KBM-7 (cell line): ENCODE measurements at places on chromosomes 2 and 18.

DNA sequence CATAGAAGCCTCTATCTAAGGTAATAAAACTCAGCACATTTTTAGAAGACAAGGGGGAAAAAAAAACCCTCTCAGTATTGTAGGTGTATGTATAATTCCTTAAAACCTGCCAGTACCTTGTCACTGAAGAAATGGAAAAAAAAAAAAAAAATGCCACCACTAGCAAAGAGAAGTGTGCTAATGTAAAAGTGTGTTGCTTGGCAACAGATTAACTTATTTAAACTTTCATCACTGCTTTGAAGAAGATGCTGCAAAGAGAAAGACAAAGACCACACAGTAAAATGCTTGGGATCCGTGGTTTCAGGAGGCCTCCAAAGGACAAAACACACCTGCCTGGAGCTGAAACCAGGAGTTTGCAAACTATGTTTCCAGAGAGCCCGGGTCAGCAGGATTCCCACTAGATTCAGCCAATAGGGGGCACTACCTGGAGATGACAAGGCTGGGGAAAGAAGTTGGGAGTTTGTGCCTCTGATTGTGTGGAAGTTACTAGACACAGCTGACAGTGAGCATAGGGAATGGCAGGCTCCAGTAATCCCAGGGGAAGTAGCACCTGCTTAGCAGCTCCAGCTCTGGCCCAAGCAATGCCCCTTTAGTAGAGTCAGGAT is 169.1 kb upstream of the TRIB2 start:
- no peak for DNase-seq

GRCh38 chr2:43417300-43417699 is 178.5 kb downstream of the THADA start:
- DNase-seq = no peak

DNA sequence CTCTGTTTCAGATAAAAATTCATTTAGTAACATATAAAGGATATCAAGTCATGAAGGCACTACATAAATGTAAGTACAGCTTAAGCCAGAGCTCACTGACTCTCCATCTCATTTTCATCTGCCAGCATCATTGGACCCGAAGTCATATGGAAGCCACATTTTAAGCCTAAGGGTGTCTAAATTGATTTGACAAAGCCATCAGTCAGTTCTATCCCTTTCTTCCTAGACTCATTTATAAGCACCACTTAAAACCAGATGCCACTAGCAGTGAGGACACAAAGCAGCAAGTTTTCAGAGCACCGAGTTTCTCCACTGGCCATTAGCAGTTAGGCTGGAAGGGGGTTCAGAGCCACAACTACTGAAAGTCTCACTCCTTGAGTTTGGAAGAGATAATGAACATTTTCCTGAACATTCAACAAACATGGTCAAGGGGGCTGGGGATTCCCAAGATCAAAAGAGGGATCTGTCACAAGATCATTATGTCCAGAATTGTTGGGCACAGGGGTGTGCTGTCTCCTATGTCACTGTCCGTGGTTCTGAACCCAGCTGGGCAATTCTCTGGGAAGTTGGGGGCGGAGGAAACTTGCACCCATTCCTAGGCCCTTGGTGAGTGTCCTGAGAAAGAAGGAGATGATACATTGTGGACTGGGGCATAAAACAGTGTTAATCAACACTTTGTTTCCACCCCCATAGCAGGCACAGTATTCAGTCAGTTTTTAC is 158.5 kb upstream of the LMAN1 start:
- no peak for DNase-seq

- DNase-seq = no peak
These were observed 674 bp downstream of the NCAPH start for GRCh38 chr2:96336104-96336775.

GRCh38 chr2:212314680-212315079 is 223.9 kb downstream of the ERBB4 start:
- no peak for DNase-seq

- DNase-seq = peak; percentile 84
These were observed 6.3 kb upstream of the SIX3 start for GRCh38 chr2:44934983-44935728.

DNA sequence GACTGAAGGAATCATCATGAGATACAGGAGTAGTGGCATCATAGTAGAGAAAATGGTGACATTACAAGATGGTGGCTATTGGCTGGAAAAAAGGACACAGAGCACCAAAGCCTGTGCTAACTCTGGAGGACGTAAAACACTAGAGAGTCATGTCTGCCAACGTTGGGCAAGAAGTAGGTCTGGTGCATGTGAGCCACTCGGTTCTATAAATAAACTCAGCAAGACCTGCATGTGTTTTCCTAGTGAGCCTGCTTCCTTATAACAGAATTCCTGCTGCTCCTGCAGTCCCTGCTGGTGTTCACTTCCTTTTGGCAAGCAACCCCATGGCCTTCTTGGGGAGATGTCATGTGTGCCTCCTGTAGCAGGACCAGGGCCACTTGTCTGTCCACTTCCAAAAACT is 325.2 kb downstream of the OSR1 start:
- no peak for DNase-seq

DNA sequence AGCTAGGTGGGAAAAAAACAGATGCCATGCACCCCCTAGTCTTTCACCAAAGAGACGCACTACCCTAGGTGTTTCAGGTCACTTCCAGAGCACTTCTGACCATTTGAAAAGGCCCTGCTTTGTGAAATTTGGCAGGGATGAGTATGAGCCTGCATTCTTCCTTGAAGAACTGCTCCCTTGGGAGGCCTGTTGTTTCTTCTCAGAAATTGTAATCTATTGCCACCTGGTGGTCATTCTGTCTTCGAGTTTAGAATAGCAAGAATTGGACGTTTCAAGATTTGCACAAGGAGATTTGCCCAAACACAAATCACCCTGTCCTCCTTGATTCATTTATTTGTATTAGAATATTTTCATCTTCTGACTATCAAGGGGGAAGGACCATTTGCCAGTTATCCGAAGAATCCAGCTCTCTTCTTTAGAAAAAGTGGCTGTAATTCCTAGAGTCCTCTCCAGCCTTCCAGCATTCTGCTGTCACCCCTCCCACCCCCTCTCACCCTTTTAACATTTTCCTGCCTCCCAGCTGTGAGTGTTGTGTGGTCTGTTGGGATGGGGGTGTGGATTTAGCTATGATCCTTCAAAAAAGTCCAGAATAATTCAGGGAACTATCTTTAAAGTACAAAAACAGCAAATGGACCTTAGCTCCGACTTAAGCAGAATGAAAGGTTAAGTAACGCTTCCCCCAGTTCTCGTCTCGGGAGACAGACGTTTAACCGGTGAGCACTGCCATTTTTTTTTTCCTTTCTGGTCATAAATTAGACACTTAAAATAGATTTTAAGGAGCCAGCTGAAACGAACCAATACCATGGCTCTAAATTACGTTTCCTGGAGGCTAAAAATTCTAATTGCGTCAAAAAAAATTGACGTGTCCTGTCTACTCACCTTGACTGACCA is 3.7 kb upstream of the GAD1 start:
- DNase-seq = peak; percentile 75

DNA sequence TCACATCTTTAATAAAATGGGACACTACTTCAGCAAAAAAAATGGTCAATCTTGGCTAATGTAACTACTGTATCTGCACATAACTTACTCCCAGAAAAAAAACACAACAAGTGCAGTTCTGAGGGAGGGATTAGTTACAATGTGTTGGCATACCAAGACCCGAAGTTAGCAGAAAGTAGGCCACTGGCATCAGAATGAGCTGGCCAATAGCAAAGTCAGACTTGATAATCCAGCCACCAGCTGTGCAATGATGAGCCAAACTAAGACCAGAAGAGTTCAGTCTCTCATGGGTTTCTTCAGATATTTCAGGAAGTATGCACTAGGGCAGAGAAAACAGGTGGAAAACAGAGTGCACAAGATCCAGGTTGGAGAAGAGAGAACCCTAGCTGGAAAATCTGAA is 65.3 kb downstream of the OLA1 start:
- DNase-seq = no peak

DNA sequence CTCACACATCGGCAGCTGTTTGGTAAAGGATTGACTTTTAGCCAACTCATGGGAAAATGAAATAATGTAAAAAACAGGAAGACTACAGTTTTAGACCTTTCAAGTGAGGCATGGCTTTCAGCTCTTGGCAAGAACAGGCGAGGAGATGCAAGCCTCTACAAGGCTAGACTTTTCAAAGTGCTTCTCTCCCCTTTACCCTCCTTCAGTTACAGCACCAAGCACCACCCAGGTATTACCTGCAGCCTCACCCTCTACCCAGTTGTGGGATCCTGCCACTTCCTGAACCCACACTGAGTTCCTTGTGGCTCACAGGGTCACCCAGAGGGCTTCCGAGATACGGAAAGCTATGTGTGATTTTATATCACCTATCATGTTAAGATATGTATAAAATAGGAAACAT is 14.7 kb downstream of the UGT1A10 start:
- DNase-seq = no peak

DNA sequence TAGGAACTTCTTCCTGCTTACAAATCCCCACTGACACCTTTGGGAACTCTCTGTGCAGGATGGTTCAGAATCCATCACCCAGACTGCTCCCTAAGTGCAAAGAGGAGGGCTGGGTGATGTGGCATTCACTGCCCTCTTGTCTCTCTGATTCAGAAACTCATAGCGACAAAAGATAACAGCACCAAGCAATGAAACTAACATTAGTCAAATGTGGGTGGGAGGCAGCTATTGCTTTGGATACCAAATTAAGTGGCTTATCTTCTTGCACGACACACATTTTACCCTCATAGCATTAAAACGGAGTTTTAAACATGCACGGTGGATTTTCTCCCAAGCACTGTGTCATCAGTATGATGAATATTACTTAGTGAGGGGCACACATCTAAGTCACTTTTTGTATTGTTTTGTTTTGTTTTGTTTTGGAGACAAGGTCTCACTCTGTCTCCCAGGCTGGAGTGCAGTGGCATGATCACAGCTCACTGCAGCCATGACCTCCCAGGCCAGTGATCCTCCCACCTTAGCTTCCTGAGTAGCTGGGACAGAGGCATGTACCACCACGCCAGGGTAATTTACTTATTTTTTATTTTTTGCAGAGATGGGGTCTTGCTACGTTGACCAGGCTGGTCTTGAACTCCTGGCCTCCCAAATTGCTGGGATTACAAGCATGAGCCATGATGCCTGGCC is 40.9 kb upstream of the NEB start:
- DNase-seq = no peak

DNA sequence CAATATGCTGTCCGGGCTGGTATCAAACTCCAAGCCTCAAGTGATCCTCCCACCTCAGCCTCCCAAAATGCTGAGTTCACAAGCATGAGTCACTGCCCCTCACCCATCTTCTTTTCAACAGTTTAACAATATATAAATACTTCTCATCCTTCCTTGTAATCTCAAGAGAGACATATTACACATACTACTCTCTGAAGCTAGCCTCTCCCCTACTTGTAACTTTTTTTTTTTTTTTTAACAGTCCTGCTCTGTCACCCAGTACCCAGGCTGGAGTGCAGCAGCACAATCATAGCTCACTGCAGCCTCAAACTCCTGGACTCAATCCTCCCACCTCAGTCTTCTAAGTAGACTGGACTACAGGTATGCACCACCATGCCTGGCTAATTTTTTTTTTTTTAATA is 5.7 kb downstream of the GFPT1 start:
- no peak for DNase-seq

DNA sequence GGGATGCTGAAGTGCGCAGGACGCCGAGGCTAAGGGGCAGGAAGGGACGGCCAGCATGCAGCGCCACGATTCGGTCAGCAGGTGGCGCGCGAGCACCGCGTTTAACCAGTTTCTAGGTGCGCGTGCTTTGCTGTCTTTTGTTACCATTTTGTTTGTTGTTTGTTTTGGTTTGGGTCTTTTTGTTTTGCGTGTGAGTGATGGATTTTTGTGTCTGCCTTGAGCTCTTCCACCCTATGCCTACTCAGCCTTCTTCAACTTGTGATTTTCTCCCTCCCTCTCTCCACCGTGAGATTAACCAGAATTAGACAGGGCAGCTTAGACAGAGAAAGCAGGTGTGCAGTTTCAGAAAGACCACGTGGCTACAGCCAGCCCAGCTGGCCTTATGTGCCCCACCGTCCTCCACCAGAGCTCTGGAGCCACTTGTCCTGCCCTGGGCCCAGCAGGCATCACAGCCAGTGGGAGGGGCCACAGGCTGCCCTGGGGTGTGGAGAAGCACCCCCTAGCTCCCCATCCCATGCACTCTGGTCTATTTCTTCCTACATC is 180.2 kb downstream of the RNF144A start:
- DNase-seq = peak; percentile 78

DNA sequence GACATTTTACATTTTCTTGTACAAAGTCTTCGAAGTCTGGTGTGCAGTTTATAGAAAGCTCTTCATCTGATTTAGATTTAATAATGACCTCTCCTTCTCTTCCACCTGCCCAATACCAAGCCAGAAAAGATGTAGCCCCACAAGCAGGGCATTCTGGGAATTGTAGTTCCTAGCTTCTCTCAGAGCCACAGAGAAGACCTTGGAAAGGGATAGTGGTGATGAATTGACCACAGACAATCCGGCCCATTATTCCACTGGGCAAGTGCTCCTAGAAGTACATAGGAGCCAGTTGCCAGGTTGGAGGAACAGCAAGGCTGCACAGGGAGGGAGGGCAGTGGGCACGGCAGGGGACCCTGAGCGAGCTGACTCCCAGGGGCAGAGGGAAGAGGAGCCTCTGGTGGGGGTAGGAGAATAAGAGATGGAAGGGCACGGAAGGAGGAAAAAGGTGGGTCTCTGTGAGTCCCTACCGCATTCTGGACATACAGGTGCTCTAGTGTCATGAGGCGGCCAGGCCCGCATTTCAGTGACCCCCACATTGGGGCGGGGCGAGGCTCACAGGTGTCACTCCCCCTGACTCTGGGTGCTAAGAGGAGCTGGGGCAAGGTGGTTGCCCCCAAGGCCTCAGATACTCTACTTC is 152.5 kb upstream of the HAAO start:
- no peak for DNase-seq

DNA sequence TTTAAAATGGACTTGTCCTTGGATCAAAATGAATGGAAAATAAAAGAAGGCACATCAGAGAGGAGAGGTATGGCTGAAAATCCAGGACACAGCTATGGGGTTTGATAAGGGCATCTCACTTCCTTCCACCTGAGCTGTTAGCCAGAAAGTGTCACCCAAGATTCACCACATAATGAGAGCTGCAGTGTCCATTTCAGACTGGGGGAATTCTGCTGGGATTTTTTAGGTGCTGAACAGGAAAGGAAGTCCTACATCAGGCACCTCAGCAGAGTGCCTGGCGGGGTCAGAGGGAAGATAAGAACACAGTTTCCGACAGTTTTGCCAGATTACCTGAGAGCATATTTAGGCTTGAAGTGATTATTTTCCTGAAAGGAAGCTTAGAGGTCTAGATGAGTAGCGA is 187.6 kb upstream of the HNMT start:
- no peak for DNase-seq
